Vein endothelial cell (primary cell): ENCODE measurements at places on chromosomes 2 and 18. TPM values are rescaled to one million over a fixed set of nuclear protein-coding genes. Genes with fewer than 3 reads are reported as not detected.

DNAJC5G gene
- total RNA-seq: 0.19 and 0.98 TPM in 2 replicates

CBLN2 gene
- 0.19 and 0.98 TPM in 2 replicates for total RNA-seq

RBM43 gene
- 2.6 and 3.7 TPM in 2 replicates for total RNA-seq

CCL20 gene
- 0.98 and 1.4 TPM in 2 replicates for total RNA-seq

TMEM131 gene
- total RNA-seq: 25.2 and 27.9 TPM in 2 replicates

TUBB8B gene
- not detected in 2 replicates for total RNA-seq

CHRND gene
- not detected in 2 replicates for total RNA-seq
